ENCODE measurements at places on chromosomes 4 and X. TPM values are rescaled to one million over a fixed set of nuclear protein-coding genes. Genes with fewer than 3 reads are reported as not detected.

DNA sequence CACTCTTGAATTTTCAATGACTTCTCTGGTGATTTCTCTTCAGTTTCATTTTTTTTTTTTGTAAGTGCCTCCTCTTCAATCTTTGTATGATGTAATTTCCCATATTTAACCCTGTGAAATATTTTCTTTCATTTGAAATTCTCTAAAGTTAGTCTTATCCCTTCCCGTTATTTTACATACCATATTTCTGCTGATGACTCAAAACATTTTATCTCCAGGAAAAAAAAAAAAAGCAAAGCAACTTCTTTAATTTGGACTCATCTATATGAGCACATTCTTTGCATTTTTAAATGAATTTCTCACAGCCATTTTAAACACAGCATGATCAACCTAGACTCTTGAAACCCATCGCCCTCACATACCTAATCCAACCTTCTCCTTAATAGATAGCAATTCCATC lies 1831.4 kb downstream of the ARAP2 start:
- DNase-seq: no peak

DNA sequence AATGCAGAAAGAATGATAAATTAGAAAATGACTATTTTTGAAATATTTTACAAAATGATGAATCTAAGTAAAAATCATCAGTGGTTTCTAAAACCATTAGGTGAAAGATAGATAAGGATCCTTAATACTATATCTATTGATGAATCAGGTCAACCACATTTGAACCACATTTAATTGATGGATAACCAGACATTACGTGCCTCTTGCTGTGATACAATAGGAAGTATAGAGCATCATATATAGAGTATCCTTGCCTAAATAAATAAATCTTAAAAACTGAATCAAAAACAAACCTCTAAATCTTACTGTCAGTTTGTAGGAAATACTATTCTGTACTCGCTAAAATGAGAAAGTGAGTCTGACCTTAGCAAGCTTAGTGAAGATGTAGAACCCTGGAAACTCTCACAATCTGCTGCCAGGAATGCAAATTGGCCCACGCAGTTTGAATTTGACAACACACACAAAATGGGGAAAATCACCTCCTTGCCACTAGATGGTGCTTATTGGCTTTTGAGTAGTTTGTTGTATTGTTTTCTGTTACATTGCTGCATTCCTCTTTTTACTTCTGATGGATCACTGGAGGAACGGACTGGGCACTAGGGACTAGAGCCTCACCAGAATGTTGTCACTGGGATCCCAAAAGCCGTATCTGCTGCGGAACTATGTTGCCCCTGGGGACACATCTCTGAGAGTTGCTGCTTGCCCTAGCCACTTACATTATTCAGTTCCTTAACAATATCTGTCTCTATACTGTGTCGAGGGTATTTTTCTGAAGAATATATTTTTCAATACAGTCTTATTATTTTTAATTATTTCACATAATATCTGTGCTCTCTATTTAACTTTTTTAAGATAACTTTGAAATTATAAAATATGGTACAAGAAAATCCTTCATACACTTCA lies 25.4 kb upstream of the SLAIN2 start:
- no peak for DNase-seq

DNA sequence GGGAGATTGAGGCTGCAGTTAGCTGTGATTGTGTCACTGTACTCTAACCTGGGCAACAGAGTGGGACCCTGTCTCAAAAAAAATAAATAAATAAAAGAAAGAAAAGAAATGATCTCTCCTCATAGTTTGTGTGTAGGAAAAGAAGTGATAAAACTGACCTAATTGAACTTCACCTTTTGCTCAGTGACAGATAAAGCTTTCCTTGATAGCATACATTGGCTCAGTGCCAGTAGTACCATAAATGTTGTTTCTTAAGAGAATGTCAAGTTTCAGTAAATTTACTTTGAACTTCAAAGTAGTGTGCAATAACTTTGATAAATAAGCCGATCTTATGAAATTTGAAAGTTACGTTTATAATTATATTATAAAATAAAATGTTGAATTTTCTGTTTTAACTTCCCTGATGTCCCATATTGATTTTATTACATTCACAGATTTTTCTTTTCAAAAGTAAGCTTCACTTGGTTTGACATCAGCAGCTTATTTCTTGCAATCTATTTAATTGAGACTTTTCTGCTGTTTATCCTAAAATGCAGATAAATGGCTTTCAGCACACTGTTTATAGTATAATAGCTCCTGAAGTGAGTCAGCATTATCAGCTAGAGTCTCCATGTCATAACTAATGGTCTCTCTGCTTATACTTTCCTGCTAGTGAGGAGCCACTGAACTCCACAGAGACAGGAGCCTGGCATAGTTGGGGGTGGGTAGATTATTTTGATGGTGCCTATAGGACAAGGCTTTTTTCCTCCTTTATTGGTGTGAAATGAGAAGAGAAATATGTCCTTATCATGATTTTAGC lies 330.1 kb downstream of the BMPR1B start:
- no peak for DNase-seq

MORC4 gene
- total RNA-seq: 28.8 TPM

GRCh38 chr4:17385403-17385802 lies 126.5 kb downstream of the QDPR start:
- no peak for DNase-seq

VEGFC gene
- total RNA-seq: 3.2 TPM

PLAC8 gene
- 60.9 TPM for total RNA-seq

Measured in type B pancreatic cell (in vitro differentiated cells).